ENCODE measurements at places on chromosomes 13 and 19.

DNA sequence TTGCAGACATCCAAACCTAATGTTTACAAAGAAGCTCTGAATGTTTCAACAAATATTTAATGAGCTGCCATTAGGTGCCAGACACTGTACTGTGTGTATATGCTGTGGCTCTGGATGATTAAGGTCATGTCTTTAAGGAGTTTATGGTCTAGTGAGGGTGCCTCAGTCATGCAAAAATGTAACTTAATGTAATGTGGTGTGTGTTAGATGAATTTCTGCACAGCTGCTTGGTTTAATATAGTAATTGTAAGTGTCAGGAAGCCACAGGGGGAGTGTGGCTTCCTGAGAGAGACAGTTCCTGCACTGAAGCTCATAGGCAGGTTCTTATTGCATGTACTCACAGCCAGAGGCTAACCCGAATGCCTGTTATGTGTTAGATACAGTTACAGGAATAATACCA, 43.3 kb downstream of the SPATA13 start:
- peak; percentile 47 for DNase-seq

DNA sequence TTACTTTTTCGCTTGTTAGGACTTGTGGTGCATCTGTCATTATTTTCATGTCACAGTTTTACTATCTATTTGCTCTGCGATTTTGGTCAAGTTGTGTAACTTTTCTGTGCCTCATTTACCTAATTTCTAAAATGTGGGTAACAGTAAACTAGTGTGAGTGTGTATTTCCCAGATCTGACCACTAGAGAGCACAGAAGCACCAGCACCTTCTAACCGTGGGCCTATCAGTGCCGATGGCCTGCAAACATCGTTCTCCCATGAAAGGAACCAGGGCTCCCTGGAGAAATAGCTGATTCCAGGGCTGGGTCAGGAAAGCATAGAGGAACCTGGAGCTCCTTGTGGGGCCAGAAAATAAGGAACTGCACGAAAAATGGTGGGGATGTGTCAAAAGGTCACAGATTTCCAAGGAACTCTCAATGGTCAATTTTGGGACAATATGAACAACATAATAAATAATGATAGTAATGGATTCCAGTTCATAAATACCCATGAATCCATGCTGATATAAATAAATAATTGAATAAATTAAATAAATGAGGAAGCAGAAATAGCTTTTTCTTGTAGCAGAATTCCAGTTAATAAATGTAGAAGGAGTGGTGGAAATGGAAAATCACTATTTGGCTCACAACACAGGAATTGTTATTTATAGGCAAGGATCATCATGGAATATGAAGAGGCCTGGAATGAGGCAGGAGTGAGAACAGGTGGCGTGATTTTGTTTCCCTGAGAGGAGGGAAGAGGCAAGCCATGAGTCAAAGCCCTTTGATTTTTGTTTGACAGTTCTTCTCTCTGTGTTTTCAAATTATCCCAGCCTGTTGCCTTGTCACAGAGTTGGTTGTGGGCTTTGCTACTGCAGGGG, 31.1 kb downstream of the CEACAM8 start:
- peak; percentile 30 for DNase-seq

DNA sequence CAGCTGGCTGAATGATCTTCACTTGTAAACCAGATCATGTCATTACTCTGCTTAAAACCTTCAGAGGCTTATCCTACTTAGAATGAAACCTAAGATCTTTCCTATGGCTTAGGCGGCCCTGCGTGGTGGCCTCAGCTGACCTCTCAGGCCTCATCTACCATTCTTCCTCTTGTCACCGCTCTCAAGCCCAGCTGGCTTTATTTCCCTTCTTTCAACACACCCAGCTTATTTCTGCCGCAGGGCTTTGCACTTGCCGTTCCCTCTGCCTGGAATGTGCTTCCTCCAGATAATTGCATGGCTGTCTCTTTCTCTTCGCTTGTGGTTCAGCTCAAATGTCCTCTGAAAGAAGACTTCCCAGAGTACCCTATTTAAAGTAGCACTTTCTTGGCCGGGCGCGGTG, 3.6 kb upstream of the ASF1B start:
- no peak for DNase-seq

- DNase-seq, result no peak
Measured at GRCh38 chr19:30879225-30879624, 470.0 kb downstream of the TSHZ3 start.

DNA sequence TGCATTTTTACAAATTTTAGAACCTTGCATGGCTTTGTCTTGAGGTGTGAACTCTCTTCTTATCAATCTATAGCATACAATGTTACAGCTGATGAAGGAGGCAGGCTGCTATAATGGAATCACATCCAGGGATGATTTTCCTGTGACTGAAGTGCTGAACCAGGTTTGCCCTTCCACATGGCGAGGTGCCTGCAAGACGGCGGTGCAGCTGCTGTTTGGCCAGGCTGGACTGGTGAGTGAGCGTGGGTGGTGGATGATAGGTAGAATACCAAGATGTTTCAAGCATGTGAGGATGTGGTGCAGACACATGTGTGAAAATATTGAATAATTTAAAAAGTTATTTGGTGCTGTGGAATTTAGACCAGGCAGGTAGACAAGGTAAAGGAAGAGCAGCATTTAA, 34.9 kb upstream of the GPI start:
- DNase-seq, result no peak

GRCh38 chr19:11378319-11379189, 4.1 kb downstream of the SWSAP1 start:
- peak; percentile 64 for DNase-seq

- no peak for DNase-seq
Measured at GRCh38 chr13:109858319-109858718, 71.9 kb upstream of the IRS2 start.

- no peak for DNase-seq
Measured at GRCh38 chr13:48319531-48320398, 16.2 kb downstream of the RB1 start.

DNA sequence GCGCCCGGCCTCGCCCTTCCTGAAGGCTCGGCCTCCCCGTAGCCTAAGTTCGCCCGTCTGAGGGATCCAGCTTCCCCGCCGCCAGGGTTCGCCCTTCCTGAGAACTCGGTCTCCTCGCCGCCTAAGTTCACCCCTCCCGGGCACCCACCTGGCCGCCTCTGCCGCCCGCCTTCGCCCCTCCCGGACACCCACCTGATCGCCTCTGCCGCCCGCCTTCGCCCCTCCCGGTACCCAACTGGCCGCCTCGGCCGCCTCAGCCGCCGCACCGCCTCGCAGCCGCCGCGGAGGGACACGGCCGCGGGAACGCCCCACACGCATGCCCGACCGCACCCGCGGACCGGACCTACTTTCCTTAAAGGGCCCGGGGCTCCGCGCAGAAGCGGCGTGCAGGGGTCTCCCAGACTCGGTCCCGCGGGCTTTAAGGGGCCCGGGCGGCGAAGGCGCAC, at the start of gene MOB3A:
Gene MOB3A (minus strand): TSS at position 293 of the 446 bp plus-strand sequence. CDS start 17,766 bp downstream, outside the sequence.
- DNase-seq, result peak; percentile 93

DNA sequence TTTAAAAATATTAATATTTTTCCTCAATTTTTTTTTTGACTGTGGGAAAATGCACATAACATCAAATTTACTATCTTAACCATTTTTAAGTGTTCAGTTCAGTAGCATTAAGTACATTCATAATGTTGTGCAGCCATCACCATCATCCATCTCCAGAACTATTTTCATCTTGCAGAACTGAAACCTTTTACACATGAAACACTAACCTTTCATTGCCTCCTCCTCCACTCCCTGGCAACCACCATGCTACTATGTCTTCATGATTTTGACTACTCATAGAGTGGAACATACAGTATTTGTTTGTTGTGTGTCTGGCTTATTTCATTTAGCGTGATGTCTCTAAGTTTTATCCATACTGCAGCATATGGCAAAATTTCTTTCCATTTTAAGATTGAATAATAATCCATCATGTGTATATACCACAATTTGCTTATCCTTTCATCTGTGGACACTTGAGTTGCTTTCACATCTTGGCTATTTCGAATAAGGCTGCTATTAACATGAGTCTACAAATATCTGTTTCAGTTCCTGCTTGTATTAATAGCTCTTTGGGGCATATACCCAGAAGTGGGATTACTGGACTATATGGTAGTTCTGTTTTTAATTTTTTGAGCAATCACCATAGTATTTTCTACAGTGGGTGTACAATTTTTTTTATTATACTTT, 376.4 kb downstream of the MTUS2 start:
- DNase-seq, result no peak

DNA sequence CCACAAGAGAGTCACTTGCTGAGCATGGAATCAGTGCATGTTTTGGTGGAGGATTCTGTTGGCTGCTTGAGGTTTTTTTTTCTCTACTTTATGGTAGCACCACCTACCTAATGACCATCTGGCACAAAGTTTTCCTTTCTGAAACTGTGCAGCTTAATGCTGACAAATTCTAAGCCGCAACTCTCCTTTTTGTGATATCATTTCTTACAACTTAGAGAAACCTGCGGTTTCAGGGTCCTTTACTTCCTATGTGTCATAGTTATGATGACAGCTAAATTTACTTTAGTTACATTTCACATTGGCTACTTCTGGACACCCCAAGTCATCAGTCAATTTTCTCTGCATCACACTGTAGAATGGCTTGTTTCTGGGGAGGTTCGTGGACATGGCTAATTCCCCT, 115.4 kb upstream of the TMTC4 start:
- DNase-seq, result peak; percentile 6

DNA sequence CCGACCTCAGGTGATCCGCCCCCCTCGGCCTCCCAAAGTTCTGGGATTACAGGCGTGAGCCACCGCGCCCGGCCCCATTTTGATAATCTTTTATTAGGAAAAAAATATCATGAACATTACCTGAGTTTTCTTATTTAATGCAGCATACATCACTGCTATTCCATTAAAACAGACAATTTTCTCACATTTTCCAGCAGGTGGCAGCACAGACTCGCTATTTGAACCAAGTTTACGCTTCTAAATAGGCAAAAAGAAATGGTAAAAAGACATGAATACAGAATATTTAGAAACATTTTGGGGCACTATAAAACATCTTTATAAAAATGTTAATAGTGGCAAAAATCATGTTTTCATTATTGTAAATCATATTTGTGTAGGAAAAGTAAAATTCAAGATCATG, 903.1 kb downstream of the SLITRK6 start:
- DNase-seq, result peak; percentile 54

GRCh38 chr19:28971049-28971448, 241.9 kb downstream of the UQCRFS1 start:
- no peak for DNase-seq

DNA sequence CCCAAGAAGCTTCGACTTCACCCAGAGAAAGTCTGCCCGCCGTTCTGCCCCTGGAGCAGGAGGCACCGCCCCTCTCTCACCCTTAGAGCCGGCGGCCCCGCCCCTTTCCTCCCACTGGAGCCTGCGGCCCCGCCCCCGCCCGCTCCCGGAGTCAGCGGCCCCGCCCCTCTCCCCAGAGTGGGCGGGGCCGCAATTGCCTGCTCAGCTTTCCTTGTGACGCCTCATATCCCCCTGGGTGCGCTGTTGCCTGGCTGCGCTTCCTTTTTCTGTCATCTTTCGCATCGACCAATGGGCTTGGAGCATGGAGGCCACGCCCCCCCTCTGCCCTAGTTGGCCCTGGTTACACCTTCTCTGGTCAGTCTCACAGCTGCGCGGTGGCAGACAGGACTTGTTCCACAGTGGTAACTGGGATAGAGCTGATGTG, 38.2 kb upstream of the ZNF492 start:
- DNase-seq, result no peak

GRCh38 chr19:1220976-1221903, 15.7 kb downstream of the STK11 start:
- DNase-seq, result no peak

DNA sequence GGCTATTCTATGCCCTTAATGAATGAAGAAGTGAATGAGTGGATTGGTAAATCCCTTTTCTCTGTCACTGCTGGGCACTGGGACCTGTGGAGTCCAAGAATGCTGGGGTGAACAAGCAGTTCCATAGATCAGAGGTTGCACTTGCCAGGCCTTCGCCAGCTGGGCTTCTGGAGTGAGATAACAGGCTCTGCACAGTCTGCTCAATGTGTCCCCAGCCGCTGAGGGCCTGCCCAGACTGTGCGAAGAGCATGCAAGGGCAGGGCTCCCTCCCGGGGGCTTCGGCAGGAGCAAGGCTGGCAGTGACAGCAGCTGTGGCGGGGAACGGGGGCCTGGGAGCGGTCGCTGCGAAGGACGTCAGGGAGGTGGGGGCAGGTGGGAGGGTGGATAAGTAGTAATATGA, 51.3 kb downstream of the ZNF536 start:
- no peak for DNase-seq

- DNase-seq, result no peak
Measured at GRCh38 chr19:55373306-55373992, 3.2 kb upstream of the TMEM190 start.

GRCh38 chr19:43229315-43229714, 23.9 kb upstream of the PSG4 start:
- no peak for DNase-seq

- DNase-seq, result no peak
Measured at GRCh38 chr13:73397496-73398305, 338.9 kb downstream of the KLF5 start.

DNA sequence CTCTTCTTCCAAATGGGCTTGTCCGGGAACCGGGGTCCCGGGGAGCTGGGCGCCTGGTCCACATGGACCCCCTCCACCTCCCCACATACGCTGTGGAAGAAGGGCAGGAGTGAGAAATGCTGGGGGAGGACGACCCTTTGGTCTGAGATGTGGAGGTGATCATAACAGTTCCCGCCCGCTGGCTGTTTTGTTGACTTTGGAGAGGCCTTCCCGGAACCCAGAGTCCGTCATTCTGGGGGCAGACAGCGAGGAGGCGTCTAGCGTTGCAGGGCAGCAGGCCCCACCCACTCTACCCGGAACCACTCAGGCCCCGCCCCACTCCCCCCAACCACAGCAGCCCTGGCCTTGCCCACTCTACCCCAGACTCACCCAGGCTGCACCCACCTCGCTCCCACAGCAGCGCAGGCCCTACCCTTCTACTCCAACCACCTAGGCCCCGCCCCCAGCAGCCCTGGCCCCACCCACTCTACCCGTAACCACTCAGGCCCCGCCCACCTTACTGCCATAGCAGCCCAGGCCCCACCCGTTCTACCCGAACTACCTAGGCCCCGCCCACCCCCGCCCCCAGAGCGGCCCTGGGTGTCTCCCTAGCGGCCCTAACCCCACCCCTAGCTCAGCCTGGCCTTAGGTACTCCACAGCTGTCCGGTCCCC, 7.1 kb downstream of the GPR108 start:
- DNase-seq, result peak; percentile 51

DNA sequence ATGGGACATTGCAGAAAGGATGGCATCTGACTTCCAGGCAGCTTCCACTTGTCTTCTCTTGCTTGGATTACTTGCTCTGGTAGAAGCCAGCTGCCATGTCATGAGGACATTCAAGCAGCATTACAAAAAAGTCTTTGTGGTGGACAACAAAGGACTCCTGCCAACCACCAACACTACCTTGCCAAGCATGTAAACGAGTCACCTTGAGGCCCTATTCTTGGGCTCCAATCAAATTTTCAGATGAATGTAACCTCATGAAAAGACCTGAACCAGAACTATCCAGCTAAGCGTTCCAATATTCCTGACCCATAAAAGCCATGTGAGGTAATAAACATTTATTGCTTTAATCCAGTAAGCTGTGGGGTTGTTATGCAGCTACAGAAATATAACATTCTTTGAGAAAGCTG, 12.5 kb downstream of the PROSER1 start:
- no peak for DNase-seq

- no peak for DNase-seq
Measured at GRCh38 chr13:31887286-31887685, 144.3 kb upstream of the FRY start.

- peak; percentile 18 for DNase-seq
Measured at GRCh38 chr13:25085125-25085742, 10.7 kb upstream of the PABPC3 start.
